Glutamatergic neuron (in vitro differentiated cells): ENCODE measurements at places on chromosomes 1 and 21. TPM values are rescaled to one million over a fixed set of nuclear protein-coding genes. Genes with fewer than 3 reads are reported as not detected.

Gene C1orf159
- 24.5 TPM for total RNA-seq

Gene B3GALT5
- total RNA-seq: 0.25 TPM

Gene GSTM1
- not detected for total RNA-seq

Gene SYNC
- total RNA-seq: 1.1 TPM

Gene CTTNBP2NL
- total RNA-seq: 66.2 TPM

Gene CACNA1S
- 0.07 TPM for total RNA-seq

Gene MCL1
- 154 TPM for total RNA-seq

Gene RAB7B
- not detected for total RNA-seq

Gene NES
- 375 TPM for total RNA-seq

Gene ZNF678
- 17.5 TPM for total RNA-seq

Gene TMEM50A
- total RNA-seq: 83.5 TPM

Gene HOOK1
- 2.1 TPM for total RNA-seq

Gene PGLYRP4
- not detected for total RNA-seq

Gene VASH2
- 59.8 TPM for total RNA-seq

Gene SHISAL2A
- total RNA-seq: not detected

Gene PTCH2
- 20.3 TPM for total RNA-seq

Gene CTSE
- total RNA-seq: not detected

Gene DARS2
- 17.0 TPM for total RNA-seq

Gene FAM163A
- not detected for total RNA-seq

Gene CITED4
- 3.8 TPM for total RNA-seq

Gene PTPN14
- total RNA-seq: 1.7 TPM

Gene CFHR2
- total RNA-seq: not detected

Gene DYRK3
- 1.3 TPM for total RNA-seq

Gene NCDN
- total RNA-seq: 95.3 TPM

Gene PRAMEF4
- total RNA-seq: not detected

Gene S100A7A
- not detected for total RNA-seq

Gene PLA2G2C
- not detected for total RNA-seq

Gene FCMR
- total RNA-seq: not detected

Gene AVPR1B
- not detected for total RNA-seq

Gene PDZK1IP1
- total RNA-seq: not detected

Gene ATP6V1G3
- total RNA-seq: not detected

Gene KRTAP19-1
- not detected for total RNA-seq

Gene RAP1GAP
- total RNA-seq: 4.8 TPM

Gene FLG2
- not detected for total RNA-seq

Gene ST6GALNAC5
- total RNA-seq: 141 TPM
